ENCODE measurements at places on chromosomes 6 and 20.

- no peaks in the 10 kb centered on the region for H3K4me1 ChIP-seq
- no peaks in the 10 kb centered on the region for H3K27me3 ChIP-seq
- DNase-seq: no peak
- H3K4me3 ChIP-seq: no peak overlapping the region
- H3K27ac ChIP-seq: no peak overlapping the region
These were observed 92.5 kb upstream of the MLIP start for GRCh38 chr6:54018722-54019121.

- no peaks in the 10 kb centered on the region for H3K27me3 ChIP-seq
- no peaks in the 10 kb centered on the region for H3K36me3 ChIP-seq
- H3K27ac ChIP-seq: no peak overlapping the region
- DNase-seq: peak; percentile 68
- H3K4me1 ChIP-seq: no peaks in the 10 kb centered on the region
These were observed 8.1 kb upstream of the PFDN4 start for GRCh38 chr20:54199721-54200176.

GRCh38 chr6:71510057-71510713 lies 221.6 kb downstream of the OGFRL1 start:
- DNase-seq: no peak
- no peak overlapping the region for H3K4me3 ChIP-seq
- no peaks in the 10 kb centered on the region for H3K27me3 ChIP-seq

DNA sequence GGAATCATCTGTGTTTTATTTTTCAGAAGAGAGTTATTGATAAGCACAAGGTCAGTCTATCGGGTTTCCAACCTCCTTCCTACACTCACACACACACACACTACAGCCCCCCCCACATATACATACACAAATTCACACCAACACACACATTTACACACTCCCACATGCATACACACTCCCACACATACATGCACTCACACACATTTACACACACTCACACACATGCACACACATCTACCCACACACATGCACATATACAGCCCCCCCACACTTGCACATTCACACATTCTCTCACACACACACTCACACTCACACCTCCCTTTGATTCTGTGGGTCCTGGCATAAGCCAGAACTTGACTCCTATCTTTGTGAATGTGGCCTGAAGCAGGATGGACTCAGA lies 34.5 kb upstream of the PAX1 start:
- H3K4me3 ChIP-seq: no peak overlapping the region
- H3K36me3 ChIP-seq: no peaks in the 10 kb centered on the region
- no peaks in the 10 kb centered on the region for H3K27me3 ChIP-seq
- H3K27ac ChIP-seq: no peak overlapping the region

DNA sequence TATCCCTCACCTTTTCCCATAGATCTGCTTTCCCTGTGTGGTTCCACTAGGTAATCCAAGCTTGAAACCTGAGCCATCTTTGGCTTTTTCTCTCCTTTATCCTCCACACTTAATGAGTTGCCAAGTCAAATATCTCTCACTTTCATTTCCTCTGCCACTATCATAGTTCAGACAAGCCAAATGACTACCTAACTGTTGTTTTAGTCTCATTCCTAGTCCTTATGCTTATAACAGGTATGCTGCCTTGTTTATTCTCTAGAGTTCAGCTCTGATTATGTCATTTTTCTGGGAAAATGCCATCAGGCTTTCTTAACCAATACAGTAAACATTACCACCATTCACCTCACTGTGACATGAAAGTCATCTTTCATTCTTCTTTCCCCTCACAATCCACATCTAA lies 6.5 kb downstream of the EFHC1 start:
- no peaks in the 10 kb centered on the region for H3K4me1 ChIP-seq
- no peak overlapping the region for H3K4me3 ChIP-seq
- no peak for DNase-seq
- no peak overlapping the region for H3K27ac ChIP-seq
- no peaks in the 10 kb centered on the region for H3K36me3 ChIP-seq

GRCh38 chr6:38020593-38020992 lies 201.1 kb downstream of the ZFAND3 start:
- no peaks in the 10 kb centered on the region for H3K36me3 ChIP-seq
- no peak overlapping the region for H3K4me3 ChIP-seq
- H3K27ac ChIP-seq: no peak overlapping the region

DNA sequence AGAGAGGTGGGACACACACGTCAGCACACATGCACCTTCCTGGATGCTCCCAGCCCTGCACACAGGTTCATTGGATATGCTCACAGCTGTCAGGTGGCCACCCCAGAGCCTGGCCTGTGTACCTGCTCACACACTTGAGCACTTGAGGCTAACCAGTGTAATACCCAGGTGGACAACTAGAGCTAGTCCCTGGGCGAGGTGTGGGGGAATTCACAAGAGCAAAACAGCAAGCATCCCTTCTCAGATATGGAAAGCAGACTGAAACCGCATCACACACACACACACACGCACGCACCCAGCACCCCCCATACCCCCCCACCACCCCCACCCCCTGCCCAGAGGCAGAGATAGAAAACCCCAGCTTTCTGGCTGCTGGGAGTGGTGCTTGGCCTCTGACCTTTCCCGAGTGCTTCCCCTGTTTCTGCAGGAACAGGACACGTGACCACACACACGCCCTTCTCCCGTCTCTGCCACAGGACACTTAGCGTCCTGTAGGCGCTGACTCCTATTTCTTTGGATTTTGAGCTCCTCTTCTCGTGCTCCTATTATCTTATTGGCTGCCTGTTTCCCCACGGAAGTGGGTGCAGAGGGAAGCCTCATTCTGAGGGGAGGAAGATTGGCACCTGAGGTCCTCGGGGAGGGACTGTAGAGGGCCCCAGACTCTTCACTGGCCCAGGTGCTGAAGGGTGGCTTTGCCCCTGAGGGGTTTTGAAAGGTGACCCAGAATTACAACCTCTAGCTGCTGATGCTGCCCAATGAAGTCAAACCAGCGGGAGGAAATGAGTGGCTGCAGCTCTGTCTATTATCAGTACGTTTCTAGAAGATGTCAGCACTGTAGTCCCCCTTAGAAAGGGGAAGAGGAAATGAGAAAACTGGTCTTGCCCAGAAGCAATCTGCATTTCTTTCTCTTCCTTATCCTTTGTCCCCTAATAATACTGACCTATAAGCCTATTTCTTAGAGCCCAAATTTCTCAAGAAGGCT lies 65.8 kb downstream of the SYTL3 start:
- H3K36me3 ChIP-seq: peaks cover 2% of the 10 kb centered on the region
- no peaks in the 10 kb centered on the region for H3K27me3 ChIP-seq
- no peak for DNase-seq
- H3K4me3 ChIP-seq: no peak overlapping the region
- H3K4me1 ChIP-seq: peaks cover 51% of the 10 kb centered on the region
- H3K27ac ChIP-seq: peak overlapping the region; percentile 89

GRCh38 chr6:151962246-151962846 lies 154.9 kb downstream of the ESR1 start:
- no peak for DNase-seq
- H3K27ac ChIP-seq: no peak overlapping the region
- no peak overlapping the region for H3K4me3 ChIP-seq
- H3K4me1 ChIP-seq: no peaks in the 10 kb centered on the region
- H3K27me3 ChIP-seq: no peaks in the 10 kb centered on the region

- H3K27ac ChIP-seq: no peak overlapping the region
- H3K4me3 ChIP-seq: no peak overlapping the region
- H3K36me3 ChIP-seq: no peaks in the 10 kb centered on the region
- DNase-seq: no peak
- H3K27me3 ChIP-seq: no peaks in the 10 kb centered on the region
These were observed 166.0 kb upstream of the PROKR2 start for GRCh38 chr20:5482791-5483190.

DNA sequence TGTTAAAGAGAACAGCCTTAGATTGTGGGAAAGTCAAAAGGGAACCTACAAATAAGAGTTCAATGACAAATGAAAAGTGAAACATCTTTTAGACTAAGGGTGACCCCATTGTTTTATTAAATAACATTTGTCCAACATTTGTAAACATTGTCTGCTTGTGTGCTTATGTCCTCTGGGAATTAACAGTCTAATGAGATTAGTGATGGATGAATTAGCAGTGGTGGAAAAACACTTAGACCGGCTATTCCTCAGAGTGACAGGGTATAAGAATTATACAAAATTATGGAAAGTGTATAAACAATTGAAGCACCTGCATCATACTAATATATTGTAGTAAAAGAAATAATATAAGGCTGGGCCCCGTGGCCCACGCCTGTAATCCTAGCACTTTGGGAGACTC lies 29.3 kb upstream of the HFE start:
- no peak for DNase-seq
- no peak overlapping the region for H3K27ac ChIP-seq
- H3K36me3 ChIP-seq: no peaks in the 10 kb centered on the region
- peaks cover 16% of the 10 kb centered on the region for H3K4me1 ChIP-seq

DNA sequence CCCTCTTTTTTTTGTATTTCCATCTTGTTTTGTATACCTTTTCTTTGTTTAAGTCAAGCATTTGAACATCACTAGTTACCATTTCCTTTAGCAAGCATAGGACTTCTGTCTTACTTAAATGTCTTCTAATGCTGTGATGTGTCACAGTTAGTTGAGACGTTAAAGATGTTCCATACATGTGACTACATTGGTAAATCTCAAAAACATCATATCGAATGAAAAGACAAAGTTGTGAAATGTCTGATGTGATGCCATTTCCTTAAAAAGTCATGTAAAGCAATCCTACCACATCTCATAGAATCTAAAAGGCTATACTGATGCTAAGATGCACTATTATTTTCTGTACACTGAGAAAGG lies 26.8 kb downstream of the SLC16A10 start:
- no peaks in the 10 kb centered on the region for H3K36me3 ChIP-seq
- no peak for DNase-seq
- no peaks in the 10 kb centered on the region for H3K27me3 ChIP-seq
- H3K4me3 ChIP-seq: no peak overlapping the region
- H3K27ac ChIP-seq: peak overlapping the region; percentile 66

DNA sequence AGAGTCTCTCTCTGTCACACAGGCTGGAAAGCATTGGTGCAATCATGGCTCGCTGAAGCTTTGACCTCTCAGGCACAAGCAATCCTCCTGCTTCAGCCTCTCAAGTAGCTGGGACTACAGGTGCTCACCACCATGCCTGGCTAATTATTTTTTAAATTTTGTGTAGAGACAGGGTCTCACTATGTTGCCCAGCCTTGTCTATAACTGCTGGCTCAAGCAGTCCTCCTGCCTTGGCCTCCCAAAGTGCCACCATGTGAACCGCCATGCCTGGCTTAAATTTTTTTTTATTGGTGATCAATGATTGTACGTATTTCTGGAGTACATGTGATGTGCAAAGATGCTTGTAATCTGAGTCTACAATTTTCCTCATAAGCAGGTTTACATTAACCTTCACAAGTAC lies 54.8 kb downstream of the THBS2 start:
- H3K4me3 ChIP-seq: no peak overlapping the region
- DNase-seq: no peak
- H3K27me3 ChIP-seq: peaks cover 2% of the 10 kb centered on the region
- no peak overlapping the region for H3K27ac ChIP-seq

DNA sequence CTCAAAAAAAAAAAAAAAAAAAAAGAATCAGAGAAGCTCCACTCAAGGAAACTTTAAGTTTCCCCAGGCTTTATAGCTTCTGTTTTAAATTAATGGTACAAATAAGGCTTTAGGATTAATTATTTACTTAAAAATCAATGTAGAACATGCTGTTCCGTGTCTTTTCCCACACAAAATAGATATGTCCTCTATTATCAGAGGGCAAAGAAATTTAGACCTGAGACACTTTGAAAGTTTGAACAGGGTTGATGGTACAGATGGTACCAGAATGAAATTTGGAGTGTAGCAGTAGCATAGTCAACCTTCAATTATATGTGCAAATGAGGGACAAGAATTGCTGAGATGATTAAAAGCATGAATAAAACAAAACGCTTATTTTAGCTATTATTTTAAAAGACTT lies 32.2 kb upstream of the REV3L start:
- DNase-seq: no peak
- no peaks in the 10 kb centered on the region for H3K27me3 ChIP-seq
- no peaks in the 10 kb centered on the region for H3K4me1 ChIP-seq
- H3K4me3 ChIP-seq: no peak overlapping the region
- no peak overlapping the region for H3K27ac ChIP-seq

GRCh38 chr20:37251825-37252477 lies 9.7 kb downstream of the GHRH start:
- no peaks in the 10 kb centered on the region for H3K4me1 ChIP-seq
- DNase-seq: no peak
- no peak overlapping the region for H3K4me3 ChIP-seq
- H3K27me3 ChIP-seq: peaks cover 12% of the 10 kb centered on the region
- no peak overlapping the region for H3K27ac ChIP-seq

DNA sequence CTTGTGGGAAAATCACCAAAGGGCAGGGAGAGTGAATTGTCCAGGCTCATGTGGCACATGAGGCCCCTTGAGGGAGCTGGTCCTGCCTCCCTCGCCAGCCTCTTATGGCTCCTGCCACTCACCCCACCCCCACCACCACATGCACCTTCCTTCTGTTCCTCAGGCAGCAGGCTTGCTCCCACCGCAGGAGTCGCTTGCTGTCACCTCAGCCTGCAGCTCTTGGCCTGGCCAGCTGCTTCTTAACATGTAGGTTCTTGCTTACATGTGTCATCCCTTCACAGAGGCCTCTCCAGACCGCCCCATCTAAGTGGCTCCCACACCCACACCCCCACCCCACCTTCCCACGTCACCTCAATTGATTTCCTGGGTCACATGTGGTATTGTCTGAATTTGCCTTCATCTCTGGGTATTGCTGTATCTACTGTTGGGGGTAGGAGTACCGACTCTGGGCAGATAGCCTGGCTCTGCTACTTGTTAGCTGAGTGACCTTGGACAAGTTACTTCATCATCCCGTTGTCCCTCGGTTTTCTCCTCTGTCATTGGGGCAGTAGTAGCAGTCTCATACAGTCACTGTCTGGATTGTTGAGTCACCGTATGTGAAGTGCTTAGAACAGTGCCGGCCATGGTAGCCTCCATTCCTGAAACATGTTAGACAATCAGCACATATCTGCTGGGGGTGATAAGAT lies 41.7 kb downstream of the SLC9A8 start:
- H3K4me1 ChIP-seq: peaks cover 7% of the 10 kb centered on the region
- no peak for DNase-seq
- H3K27ac ChIP-seq: no peak overlapping the region
- H3K4me3 ChIP-seq: no peak overlapping the region

GRCh38 chr20:50395251-50395729 lies 114.9 kb upstream of the PTPN1 start:
- no peak overlapping the region for H3K4me3 ChIP-seq
- no peak overlapping the region for H3K27ac ChIP-seq
- no peaks in the 10 kb centered on the region for H3K36me3 ChIP-seq
- H3K27me3 ChIP-seq: no peaks in the 10 kb centered on the region
- peaks cover 11% of the 10 kb centered on the region for H3K4me1 ChIP-seq

DNA sequence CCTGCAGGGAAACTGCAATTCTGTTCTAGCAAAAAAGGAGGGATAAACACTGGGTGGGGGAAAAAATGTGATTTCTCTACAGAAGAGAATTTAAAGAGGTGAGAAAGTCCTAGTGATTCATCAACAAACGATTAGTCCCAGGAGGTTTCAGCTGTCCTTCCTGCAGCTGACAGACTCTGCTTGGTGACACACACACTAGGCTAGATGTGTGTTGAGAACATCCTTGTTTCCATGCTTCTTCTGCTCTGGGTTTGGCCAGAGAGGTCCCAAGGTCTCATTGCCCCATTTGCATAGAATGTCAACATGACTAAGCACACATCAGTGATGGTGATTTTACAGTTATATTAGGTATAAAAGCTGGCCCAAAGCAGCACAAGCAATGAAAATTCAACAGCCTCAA lies 258.3 kb downstream of the NFATC2 start:
- H3K36me3 ChIP-seq: no peaks in the 10 kb centered on the region
- H3K27ac ChIP-seq: no peak overlapping the region
- no peaks in the 10 kb centered on the region for H3K27me3 ChIP-seq
- H3K4me3 ChIP-seq: no peak overlapping the region

- no peak overlapping the region for H3K27ac ChIP-seq
- peaks cover 3% of the 10 kb centered on the region for H3K27me3 ChIP-seq
- no peak for DNase-seq
- H3K36me3 ChIP-seq: no peaks in the 10 kb centered on the region
- no peak overlapping the region for H3K4me3 ChIP-seq
- H3K4me1 ChIP-seq: peaks cover 25% of the 10 kb centered on the region
These were observed 5.0 kb downstream of the GCNT2 start for GRCh38 chr6:10526156-10526555.
